ENCODE measurements at places on chromosomes 5 and 9. TPM values are rescaled to one million over a fixed set of nuclear protein-coding genes. Genes with fewer than 3 reads are reported as not detected.

DNA sequence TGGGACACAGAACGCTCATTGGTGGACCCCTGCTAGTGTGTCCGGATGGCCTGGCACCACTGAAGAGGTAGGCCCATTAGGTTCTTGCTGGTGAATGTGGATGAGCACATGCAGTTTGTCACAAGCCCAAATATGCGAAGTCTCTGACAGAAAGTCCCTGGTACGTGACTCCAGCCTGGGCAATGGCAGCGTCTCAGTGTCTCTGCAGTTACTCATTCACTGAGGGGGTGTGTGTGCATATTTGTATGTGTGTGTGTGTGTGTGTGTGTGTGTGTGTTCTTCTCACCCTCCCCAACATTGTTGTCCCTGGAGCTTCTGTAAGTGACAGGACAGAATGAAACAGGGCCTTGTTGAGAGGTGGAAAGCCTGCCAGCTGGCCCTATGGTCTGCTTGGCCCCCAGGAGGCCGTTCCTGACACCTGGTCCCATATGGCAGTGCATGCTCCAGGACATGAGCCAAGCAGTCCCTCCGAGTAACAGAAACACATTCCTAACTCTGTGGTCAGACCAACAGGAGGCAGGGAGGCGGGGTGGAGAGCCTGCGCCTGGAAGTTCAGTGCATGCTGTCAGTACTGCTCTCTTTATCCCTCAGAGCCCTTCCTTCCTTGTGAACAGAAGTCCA, 169.9 kb downstream of the SLC28A3 start:
- DNase-seq, result no peak

- no peak for DNase-seq
Observed at GRCh38 chr5:1770443-1770802, 29.2 kb downstream of the MRPL36 start.

GRCh38 chr5:87877023-87877422, 391.6 kb downstream of the TMEM161B start:
- no peak for DNase-seq

DNA sequence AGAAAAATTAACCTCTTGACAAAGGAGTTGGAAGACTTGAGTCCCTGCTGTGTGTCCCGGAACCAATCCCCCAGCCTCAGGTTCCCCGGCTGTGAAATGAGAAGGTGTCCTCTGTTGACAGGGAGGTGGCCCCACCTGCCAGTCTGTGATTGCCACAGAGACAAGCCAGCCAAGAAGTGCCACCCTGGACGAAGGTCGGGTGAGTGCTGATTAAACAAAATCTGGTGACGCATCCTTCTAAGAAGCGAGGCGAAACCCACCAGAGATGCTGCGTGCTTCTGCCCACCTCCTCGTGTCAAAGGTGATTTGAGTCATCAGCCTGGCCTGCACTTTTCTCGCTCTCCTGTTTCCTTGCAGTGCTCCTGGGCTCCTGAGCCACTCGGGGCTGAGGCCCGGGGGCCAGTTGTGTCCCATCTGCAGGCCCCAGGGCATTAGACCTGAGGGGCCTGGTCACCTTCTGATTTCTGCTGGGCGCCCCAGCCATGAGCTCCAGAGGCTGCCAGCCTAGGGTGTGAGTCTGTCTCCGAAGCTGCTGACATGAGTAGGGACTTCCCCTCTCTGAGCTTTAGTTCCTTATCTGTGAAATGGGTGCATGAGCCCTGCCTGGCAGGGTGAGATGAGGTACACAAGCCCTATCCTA, 28.7 kb downstream of the NEK6 start:
- peak; percentile 35 for DNase-seq

DNA sequence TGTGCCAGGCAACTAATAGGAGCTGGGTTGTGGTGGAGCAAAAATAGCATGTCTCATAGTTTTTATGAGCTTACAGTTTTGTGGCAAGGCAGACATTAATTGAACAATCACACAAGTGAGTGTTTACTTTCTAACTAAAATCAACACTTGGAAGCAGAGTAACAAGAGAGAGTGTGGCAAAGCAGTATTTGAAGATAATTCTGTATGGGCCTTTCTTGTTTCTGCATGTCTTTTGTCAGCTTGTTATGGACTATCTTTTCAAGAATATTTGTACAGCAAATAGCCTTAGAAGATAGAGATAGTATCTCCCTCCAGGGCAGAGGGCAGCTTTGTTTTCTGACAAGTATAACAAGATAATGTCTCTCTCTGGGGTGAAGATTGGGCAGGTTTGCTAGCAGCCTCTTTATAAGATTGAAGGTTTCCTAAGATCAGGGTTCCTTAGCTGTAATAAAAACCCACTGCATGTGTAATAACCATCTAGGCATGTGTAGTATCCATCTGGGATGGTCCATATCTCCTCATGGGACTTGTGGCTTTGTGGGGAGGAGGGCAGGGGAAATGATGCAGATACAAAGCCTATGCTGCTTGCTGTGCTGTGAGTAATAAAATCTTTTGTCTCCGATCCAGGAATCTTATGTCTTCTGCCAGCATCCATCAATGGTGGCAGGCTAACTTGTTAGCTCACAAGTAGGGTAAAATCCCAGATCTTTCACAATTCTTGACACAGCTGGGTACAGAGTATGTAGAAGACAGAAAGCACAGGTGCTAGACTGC, 479.9 kb downstream of the KDM4C start:
- DNase-seq, result no peak

DNA sequence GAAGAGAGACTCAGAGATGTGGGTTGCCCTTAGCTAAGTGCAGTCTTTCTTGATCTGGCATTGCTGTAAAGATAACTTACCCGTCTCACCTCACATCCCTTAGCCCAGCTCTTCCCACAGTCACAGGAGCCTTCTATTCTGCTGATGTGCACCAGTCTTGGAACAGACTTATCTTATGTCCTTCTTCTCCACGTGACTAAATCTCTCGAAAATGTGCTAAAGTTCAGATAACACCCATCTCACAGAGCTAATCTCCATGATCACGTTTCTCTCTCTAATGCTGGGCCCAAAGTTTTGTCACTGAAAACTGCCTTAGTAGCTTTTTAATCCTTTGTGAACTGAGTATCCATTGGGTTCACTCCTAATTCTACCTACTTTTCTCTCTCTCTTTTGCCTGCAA, 16.7 kb downstream of the SLC36A1 start:
- no peak for DNase-seq

DNA sequence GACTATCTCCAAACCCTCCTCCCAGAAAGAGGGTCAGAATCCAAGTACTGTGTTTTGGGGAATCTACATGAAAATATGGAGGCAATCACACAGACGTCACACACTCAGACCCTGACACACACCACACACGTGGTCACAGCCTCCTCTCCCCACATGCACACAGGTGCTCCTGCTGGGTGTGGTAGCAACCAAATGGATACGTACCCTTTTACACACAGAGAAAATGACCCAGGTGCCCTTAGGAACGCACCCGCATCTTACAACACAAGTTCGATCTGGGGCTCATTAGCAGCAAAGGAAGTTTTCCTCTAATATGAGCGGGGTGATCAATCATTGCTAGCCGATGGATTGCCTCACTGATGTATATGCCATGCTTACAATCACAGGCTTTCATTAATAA, 480.2 kb upstream of the KLF4 start:
- no peak for DNase-seq

DNA sequence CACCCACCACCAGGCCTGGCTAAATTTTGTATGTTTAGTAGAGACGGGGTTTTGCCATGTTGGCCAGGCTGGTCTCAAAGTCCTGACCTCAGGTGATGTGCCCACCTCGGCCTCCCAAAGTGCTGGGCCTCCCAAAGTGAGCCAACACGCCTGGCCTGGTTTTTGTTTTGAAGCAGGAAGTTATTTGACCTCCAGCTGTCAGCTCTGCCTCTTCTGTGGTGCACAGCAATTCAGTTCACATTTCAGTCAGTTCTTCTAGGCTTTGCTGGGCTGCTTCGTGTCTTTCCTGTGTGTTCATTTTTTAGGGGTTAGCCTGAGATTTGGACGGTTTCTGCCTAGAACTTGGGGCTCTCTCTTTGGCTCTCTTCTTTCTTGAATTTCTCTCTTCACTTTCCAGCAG, 8.9 kb downstream of the LCN1 start:
- DNase-seq, result no peak

DNA sequence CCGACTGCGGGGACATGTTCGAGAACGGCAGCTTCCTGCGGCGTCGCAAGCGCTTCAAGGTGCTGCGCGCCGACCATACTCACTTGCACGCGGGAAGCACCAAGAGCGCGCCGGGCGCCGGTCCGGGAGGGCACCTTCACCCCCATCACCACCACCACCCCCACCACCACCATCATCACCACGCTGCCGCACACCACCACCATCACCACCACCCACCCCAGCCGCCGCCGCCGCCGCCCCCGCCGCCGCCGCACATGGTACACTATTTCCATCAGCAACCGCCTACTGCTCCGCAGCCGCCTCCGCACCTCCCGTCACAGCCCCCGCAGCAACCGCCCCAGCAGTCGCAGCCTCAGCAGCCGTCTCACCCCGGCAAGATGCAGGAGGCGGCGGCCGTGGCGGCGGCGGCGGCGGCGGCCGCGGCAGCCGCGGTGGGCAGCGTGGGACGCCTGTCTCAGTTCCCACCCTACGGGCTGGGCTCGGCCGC, 514 bp downstream of the FOXB2 start:
- no peak for DNase-seq

The IRX4 gene
- not detected for total RNA-seq

The CNTFR gene
- not detected for total RNA-seq

The TLE1 gene
- not detected for total RNA-seq

The CCL27 gene
- total RNA-seq, result 0.68 TPM

The PCDHA3 gene
- total RNA-seq, result not detected

The C5orf46 gene
- not detected for total RNA-seq

The APBA1 gene
- not detected for total RNA-seq

The CAVIN4 gene
- total RNA-seq, result 0.68 TPM
